ENCODE measurements at places on chromosomes 3 and 15.

DNA sequence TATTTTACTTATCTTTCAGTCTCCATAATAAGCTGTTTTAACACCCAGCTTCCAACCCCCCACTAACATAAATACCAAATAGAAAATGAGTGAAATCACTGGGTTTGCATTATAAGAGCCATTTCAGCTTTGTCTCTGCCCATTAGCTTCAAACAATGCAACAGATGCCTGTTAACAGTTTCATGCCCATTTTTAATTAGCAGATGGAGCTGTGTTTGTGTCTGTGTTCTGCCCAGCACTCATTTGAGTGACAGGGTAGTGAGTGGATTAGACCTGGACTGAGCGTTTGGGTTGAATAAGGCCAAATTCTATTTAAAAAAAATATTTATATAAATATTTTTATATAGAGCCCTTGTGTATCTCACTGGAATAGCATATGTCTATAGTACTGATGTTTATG is 7.4 kb downstream of the RAB8B start:
- DNase-seq: no peak

GRCh38 chr3:171933441-171933840 is 90.3 kb downstream of the TMEM212 start:
- DNase-seq: no peak

DNA sequence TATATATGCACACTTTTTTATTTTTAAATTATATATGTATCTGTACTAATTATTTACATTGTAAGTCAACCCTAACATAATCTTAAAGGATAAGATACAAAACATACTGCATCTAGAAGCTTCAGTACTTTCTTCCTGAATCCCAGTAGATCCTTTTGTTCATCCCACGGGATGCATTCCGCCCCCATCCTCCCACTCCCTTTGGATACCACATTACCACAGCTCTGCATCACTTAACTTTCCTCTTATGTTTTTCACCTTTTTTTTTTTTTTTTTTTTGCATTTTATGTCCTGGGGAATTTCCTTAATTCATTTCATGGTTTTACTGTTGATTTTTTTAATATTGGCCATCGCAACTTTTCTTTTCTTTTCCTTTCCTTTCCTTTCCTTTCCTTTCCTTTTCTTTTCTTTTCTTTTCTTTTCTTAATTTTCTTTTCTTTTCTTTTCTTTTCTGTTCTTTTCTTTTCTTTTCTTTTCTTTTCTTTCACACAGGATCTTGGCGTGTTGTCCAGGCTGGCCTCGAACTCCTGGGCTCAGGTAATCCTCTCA is 3.0 kb downstream of the OPA1 start:
- no peak for DNase-seq

GRCh38 chr15:96170979-96171739 is 159.3 kb upstream of the NR2F2 start:
- DNase-seq: no peak

- no peak for DNase-seq
Measured at GRCh38 chr15:81915990-81916389, 129.8 kb downstream of the MEX3B start.

DNA sequence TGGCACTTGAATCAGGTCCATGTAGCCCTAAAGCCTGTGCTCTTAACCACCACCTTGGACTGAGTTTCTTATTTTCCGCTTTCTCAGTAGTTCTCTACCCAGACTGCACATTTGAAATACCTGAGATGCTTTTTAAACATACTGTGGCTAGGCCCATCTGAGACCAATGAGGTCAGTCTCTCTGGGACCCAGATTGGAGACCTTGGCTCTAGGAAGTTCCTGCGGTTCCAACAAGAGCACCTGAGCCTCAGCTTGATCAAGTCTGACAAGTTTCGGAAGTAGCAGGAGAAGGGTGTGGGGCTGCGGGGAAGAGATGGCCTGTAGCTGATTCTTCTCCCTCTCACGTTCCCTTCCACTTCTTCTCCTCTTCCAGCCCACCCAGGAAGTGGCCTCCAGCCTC is 11.5 kb upstream of the TSEN2 start:
- no peak for DNase-seq

- DNase-seq: no peak
Measured at GRCh38 chr3:184656829-184657681, 54.8 kb downstream of the MAGEF1 start.

GRCh38 chr3:186603159-186603558 is 9.7 kb upstream of the AHSG start:
- DNase-seq: no peak

GRCh38 chr3:37963635-37964034 is 27.0 kb upstream of the VILL start:
- no peak for DNase-seq

- DNase-seq: no peak
Measured at GRCh38 chr3:197366301-197367044, 68.1 kb upstream of the DLG1 start.

DNA sequence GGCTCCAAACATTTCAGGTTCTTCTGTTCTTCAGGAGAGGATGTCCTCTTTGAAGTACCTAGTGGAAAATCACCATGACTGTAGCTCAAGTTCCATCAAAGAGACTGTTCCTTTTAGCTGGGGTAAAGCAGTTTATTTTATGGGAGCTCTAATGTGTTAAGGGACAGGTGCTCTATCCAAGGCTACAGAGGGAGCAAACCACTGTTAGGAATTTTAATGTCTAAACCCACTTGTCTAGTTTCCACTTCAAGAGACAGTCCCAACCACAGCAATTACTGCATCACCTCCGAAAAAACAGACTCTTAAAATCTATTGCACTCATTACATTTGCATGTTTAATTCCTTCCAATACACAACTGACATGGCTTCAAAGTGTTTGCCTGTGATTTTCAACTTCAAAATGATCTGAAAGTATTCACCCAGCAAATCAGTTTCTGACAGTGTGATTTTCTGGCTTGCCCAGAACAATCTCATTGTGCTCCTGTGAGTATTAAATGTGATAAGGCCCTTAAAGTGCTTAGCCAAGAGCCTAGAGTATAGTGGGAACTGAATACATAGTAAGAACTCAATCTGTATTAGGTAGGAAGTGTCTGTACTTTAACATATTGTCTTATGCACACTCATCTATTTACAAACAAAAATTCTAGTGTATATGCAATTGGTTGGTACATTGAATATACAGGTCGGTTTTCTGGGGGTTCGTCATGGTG is 266.5 kb upstream of the CCDC54 start:
- no peak for DNase-seq

DNA sequence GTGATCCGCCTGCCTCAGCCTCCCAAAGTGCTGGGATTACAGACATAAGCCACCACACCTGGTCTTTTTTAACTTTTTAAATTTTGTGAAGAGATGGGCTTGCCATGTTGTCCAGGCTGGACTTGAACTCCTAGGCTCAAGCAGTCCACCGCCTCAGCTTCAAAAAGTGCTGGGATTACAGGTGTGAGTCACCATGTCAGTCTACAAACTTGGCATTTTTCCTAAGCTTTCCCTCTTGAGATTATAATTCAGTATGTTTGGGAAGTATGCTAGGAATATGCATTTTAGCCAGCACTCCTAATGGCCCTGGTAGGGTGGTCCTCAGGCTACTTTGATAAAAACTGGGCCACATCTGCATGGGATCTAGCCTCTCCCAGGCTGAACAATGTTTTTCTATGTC is 4.4 kb downstream of the WDR73 start:
- no peak for DNase-seq

GRCh38 chr3:128111147-128111546 is 12.5 kb downstream of the RUVBL1 start:
- DNase-seq: no peak

GRCh38 chr3:99472385-99472784 is 166.0 kb upstream of the COL8A1 start:
- DNase-seq: no peak

GRCh38 chr3:194150252-194150934 is 14.4 kb downstream of the HES1 start:
- no peak for DNase-seq

- no peak for DNase-seq
Measured at GRCh38 chr3:185341616-185342458, 21.1 kb upstream of the MAP3K13 start.

- no peak for DNase-seq
Measured at GRCh38 chr3:128317698-128318231, 148.9 kb downstream of the DNAJB8 start.

- DNase-seq: no peak
Measured at GRCh38 chr3:132679911-132680310, 19.8 kb downstream of the UBA5 start.

DNA sequence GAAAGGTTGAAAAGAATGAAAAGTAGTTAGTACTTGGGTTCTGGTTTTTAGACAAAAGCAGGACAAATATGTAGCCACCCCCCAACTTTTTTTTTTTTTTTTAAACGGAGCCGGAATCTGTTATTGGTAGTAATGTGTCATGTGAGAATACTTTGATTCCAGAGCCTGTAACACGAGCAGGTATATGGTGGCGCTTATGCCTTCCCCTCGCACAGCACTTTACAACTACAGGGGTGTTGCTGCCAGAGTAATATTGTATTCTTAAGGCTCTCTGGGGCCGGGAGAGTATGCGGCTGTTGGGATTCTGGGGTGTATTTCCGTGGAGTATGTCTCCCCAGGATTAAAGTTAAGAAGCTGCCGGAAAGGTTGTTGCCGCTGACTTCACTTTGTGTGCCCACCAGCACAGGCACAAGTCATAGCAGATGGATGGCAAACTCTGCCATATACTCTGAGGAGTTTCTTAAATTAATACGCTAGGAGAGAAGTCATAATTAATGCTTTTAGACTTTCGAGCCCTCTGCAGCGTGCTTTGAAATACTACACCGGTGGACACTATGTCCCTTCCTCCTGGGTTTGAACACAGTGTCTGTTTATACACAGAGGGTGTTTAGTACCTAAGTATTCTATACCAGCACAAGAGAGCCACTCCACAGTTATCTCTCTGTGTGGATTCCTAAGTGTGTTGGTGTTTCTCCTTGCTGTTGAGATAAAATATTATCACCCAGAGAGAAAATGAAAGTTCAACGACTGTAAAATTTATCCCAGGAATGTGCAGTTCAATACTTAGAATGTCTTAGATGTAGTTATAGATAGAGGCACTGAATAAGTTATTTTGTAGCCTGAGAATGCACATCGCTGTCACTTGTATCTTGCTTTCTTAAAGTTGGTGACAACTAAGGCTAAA is 1.4 kb downstream of the MBNL1 start:
- DNase-seq: no peak

- DNase-seq: no peak
Measured at GRCh38 chr15:31501536-31502157, 175.0 kb downstream of the KLF13 start.

- DNase-seq: no peak
Measured at GRCh38 chr3:138033202-138033691, 23.3 kb downstream of the CLDN18 start.

DNA sequence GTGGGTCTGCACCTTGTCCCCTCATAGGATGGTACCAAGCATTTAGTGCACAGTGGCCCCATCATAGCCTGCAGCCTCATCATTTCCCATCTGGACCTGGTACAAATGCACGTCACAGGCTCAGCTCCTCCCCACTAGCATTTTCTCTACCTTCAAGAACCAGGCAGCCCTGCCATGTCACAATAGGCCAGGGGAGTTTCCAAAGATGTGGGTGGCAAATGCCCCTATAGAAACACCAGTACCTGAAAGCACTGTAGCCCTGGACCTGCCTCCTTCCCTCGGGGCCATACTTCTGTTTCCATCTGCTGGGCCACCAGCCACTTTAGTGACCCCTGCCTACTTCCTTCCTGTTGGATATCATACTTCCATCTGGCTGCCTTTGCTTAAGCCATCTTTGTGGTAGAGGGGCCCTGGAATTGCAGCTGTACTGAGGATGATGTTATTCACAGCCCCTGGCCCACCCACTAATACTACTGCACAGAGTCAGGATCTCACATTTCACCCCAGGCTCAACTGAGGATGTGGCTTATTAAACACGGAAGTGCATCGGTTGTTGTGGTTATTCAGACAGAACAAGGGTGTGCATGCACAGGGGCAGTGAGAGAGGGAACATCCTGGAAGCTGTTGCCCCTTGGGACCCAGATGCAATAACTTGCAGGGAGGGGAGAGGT is 3.8 kb downstream of the TCTA start:
- peak; percentile 29 for DNase-seq

DNA sequence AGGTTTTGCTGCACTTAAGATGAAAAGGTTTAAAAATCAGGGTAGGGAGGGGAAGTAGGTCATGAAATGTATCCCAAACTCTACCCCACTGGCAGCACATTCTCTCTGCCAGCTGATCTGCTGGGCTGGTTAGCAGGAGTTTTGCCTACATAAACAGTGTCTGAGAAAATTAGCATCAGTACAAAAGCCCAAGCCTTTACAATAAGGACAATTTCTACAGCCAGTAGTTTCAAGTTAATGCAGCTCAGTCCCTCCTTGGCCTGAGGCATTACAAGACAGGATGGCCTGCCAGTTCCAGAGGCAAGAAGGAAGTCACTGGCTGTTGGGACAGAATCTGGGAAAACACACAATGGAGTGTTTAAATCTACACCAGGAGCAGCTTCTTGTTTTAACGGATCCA is 32.8 kb downstream of the NCEH1 start:
- DNase-seq: no peak

DNA sequence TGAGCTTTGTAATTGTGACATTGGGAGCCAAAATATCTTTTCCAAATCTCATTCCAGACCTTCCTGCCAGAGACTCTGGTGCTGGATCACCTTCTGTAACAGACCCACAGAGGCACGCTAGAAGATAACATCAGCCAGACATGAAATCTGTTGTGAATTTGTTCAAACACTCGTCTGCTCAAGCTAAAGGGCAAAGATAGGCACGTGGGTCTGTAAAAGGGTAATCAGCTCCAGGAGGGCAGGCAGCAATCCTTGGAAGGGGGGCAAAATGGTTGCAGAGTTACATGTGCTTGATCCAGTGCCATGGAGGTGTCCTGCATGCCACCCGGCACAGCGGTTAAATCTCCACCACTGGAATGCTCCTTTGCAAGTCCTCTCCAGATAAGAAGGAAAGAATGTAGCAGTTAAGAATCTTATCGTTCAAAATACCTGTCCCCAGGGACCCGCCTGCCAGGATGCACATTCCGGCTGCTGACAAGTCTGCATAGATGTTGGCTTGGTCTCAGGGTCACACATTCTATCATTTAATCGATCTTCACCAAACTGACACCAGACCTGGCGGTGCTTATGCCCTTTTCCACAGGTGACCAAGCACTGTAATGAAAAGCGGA is 74.8 kb downstream of the ADAMTS9 start:
- no peak for DNase-seq

GRCh38 chr3:52046186-52046901 is 10.0 kb downstream of the DUSP7 start:
- no peak for DNase-seq

DNA sequence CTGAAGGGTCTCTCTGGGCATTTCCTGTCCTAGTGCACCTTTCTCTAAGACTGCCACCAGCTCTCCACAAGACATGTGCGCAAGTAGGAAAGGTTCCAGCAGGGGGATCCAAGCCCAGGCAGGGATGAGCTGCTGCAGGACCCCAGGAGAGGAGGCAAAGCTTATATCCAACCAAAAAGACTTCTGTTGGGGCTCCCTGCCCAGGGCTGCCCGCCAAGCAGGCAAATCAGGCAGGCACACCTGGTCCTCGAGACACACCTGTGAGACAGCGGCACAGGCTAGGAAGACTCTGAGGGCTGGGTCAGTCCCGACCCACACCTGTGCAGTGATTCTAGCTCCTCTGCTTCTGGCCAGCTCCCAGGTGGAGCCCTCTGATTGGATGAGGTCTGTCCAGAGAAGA is 80.6 kb downstream of the MYLK start:
- no peak for DNase-seq
